ENCODE measurements at places on chromosomes 3 and 15. TPM values are rescaled to one million over a fixed set of nuclear protein-coding genes. Genes with fewer than 3 reads are reported as not detected.

GRCh38 chr3:129021140-129021551, 20.0 kb downstream of the EFCC1 start:
- DNase-seq: peak; percentile 25

DNA sequence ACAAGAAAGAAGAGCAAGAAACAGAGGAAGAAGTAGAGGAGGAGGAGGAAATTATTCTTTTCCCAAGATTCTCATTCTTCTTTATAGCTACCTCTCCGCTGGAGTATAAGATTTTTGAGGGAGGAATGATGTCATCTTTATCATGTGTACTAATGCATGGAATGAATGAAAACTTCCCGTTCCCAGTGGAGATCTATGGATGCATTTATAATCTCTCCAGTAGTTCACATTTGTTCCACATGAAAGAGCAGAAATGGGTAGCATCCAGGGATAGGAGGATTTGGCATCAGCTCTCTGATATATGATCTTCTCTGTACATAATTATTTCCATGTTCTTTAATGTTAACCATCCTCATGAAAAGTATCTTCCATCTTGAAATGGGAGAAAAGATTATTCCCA, 244.4 kb downstream of the ADAMTSL3 start:
- DNase-seq: no peak

- no peak for DNase-seq
These were observed 200.8 kb upstream of the STRIT1 start for GRCh38 chr3:155494332-155494731.

Gene NTRK3
- 28.4 TPM for total RNA-seq

Gene STRC
- 0.89 TPM for total RNA-seq

Gene CLSTN2
- 5.1 TPM for total RNA-seq
